Thoracic aorta (tissue), 2 donors: ENCODE measurements at places on chromosomes 11 and 22.

GRCh38 chr22:39449708-39450107 lies 7.1 kb upstream of the MGAT3 start:
- DNase-seq, result no peak

- DNase-seq, result no peak
These were observed 736.5 kb downstream of the DLG2 start for GRCh38 chr11:84890676-84891075.

- no peak for DNase-seq
These were observed 341.9 kb upstream of the B3GAT1 start for GRCh38 chr11:134753771-134754520.

GRCh38 chr11:117313828-117314768 lies 2.0 kb downstream of the BACE1 start:
- DNase-seq, result no peak

GRCh38 chr11:16780146-16780545 lies 41.7 kb downstream of the C11orf58 start:
- DNase-seq, result no peak

DNA sequence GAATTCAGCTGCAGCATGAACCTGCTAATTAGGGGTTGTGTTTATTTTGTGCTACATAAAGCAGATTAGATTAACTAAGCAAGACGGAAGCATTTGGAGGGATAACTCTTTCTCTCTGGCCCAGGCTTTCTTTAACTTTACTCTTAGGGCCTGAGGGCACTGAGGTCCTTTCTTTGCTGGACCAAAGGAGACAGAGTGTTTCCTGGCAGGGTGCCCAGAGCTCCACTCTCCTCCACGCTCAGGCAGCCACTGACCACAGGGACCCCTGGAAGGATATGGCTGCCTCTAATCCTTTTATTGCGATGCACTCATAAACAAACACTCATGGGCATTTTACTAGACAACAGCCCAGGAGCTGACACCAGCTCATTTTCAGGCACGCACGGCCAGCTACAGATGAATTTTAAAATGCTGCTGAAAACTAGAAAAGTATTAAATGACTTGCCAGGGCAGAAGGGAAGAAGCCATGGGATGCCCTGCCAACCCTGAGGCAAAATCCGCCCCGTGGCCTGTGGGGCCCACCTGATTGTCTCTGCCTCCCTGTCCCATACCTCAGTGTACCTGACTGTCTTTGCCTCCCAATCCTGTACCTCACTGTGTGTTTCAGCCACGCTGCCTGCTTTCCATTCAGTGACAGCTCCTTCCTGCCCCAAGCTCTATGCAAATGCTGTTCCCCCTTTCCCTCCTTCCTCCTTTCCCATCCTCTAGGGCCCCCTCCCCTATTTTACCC lies 192.6 kb upstream of the NAV2 start:
- DNase-seq, result no peak

DNA sequence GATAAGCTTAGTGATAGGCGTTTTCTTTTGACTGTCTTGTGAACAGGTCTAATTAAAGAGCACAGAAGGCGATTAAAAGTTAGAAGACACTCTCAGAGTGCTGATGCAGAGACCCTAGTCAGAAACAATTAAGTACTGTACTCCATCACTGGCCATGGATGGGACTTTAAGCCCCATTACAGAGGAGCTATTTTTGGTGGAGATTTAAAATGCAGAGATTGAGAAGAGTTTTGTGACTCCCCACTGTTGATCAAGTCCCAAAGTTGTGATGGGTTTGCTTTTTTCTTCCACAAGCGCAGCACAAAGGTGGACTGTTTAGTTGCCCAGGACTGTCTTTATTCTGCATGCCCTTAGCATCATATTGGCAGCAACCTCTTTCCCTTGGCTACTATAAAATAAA lies 978 bp downstream of the LUZP2 start:
- DNase-seq, result no peak

- no peak for DNase-seq
These were observed 154.2 kb upstream of the NAV2 start for GRCh38 chr11:19558189-19558986.

- DNase-seq, result no peak
These were observed 67.8 kb downstream of the DEPDC5 start for GRCh38 chr22:31821572-31821971.

DNA sequence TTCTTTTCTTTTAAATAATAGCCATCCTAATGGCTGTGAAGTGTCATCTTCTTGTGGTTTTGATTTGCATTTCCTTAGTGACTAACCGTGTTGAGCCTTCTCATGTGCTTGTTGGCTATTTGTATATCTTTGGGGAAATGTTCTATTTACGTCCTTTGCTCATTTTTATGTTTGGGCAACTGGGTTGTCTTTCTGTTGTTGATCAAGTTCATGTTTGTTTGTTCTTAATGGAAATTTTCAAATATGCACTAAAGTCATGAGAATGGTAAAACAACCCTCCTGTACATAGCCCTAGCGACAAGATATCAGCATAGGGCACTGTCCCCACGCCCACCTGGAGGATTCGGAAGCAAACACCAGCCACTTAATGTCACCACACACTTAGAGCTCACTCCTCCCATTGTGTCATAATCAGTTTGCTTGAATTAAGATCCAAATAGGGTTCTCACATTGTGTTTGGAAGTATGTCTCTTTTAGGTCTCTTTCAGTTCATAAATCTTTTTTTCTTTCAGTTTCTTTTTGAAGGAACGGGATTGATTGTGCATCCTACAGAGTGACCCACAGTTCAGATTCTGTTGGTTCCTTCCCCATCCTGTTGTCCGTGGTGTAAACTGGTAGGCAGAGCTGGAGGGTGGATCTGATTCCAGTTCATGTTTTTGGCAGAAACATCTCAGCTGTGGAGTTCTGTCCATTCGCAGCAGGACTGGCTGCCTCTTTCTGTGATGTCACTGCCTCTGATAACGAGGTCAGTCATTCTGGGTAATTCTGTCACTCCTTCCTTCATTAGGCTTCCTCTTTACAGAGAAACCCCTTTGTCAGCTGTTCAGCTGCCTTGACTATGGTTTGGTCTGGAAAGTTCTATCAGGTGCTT lies 26.4 kb upstream of the ADORA2A start:
- DNase-seq, result no peak

DNA sequence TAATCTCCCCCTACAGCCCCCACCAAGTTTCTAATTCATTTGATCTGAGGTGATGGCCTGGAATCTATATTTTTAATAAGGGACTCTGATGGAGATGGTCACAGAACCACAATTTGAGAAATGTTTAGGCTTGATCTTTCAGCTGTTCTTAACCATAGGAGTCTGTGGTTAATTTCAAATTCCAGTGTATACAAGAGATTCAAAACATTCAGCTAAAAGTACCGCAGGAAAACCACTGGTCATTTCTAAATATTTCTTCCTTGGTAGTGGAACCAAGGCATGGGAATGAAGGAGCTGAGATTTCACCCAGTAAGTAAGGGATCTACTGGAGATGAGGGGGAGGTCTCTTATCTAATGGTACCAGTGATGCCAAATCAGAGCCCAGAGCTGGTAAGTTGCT lies 18.3 kb upstream of the GALNT18 start:
- DNase-seq, result no peak

DNA sequence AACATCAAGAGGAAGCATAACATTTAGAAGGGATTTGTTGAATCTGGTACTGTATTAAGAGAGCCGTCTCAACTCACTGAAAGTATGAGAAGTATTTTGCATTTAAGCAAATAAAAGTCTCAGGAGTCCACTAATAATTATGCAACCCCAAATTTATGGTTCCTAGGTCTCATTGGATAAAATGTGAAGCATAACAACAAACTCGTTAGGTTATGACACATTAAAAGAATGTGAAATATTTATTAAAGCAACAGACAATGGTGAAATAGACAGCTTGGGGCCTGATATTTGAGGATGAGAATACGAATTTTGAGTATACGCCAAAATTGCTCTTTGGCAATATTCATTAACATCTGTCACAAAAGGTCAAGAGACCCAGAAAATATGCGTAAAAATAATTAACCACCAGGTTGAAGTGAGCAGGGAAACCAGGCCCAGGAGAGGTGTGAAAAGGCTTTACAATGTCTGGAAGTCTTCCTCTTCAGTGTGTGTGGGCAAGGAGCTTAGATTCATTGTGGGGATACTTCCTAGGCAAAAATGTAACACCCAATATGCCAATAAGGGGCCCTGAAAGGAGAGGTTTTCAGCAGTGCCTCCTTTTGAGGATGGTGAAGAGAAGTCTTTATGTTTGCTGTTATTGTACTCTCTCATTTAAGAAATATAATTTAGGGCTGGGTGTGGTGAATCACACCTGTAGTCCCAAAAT lies 89.2 kb downstream of the FDX1 start:
- no peak for DNase-seq

- no peak for DNase-seq
These were observed 64.3 kb upstream of the ZC3H12C start for GRCh38 chr11:110028921-110029320.

GRCh38 chr22:23403720-23404688 lies 176.1 kb downstream of the IGLL1 start:
- no peak for DNase-seq

DNA sequence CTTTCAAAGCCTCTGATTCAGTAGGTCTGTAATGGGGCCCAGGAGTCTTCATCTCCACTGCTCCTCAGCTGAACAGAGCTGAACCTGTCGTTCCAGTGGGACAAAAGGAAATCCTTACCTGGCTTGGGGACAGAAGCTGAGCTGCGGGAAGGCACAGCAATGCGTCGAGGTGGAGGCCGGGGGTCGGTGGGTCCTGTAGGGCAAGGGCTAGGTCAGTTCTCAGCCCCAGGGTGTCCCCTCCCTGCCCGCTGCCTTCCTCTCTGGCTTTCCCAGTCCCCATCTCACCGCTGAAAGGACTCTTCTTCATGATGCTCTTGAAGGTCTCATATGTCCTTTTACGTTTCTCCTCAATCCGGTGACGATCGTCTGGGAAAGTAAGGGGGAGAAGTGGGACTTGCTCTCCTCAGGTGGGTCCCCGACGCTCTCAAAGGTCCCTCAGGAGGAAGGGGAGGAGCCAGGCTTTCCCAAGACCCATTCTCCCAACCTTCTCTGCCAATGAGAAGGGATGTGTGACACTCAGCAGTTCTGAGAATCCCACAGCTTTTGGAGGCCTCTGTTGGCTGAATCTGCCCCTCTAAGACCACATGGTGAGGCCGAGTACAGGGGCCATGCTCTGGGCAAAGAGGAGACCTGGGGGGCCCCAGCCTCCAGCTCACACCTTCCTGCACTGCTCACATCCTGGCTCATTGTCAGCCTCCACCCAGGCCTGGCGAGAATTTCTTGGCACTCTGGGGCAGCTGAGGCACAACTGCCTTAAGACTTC lies 7.0 kb downstream of the RELA start:
- no peak for DNase-seq

DNA sequence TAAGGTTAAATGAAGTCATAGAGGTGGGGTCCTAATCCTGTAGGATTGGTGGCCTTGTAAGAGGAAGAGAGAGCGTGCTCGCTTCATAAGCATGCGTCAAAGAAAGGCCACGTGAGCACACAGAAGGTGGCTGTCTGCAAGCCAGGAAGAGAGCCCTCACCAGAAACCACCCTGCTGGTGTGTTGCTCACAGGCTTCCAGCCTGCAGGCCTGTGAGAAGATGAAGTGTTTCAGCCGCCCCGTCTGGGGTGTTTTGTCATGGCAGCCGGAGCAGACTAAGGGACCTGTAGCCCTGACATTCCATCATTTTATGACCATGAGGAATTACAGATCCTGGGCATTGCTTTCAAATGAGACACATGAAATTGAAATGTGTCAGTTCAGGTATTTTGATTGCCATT lies 32.4 kb downstream of the AP2A2 start:
- DNase-seq, result no peak

DNA sequence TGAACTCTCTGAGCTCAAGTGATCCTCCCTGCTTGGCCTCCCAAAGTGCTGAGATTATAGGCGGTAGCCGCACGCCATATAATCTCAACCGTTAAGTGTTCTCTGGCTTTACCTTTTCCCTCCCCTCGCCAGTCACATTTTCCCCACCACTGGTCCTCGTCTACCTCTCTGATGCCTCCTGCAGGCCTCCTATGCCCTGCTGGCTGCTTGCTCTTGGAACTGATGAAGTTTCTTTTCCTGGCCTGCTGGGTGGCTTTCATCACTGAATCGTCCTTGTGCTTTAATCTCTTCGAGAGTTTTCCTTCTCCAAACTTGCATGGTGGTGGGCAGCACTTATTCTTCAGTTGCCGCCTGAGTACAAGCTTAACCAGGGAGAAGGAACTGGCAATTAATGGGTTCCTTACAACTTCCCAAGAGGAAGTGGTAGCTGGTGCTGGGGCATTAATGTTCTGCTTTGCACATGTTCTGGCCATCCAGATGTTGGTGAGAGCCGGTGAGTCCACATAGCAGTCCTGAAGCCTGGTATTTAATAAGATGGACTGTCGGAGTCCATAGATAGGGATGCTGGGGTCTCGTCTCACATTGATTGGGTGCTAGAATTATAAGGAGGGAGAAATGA lies 1.3 kb downstream of the C22orf31 start:
- DNase-seq, result no peak

DNA sequence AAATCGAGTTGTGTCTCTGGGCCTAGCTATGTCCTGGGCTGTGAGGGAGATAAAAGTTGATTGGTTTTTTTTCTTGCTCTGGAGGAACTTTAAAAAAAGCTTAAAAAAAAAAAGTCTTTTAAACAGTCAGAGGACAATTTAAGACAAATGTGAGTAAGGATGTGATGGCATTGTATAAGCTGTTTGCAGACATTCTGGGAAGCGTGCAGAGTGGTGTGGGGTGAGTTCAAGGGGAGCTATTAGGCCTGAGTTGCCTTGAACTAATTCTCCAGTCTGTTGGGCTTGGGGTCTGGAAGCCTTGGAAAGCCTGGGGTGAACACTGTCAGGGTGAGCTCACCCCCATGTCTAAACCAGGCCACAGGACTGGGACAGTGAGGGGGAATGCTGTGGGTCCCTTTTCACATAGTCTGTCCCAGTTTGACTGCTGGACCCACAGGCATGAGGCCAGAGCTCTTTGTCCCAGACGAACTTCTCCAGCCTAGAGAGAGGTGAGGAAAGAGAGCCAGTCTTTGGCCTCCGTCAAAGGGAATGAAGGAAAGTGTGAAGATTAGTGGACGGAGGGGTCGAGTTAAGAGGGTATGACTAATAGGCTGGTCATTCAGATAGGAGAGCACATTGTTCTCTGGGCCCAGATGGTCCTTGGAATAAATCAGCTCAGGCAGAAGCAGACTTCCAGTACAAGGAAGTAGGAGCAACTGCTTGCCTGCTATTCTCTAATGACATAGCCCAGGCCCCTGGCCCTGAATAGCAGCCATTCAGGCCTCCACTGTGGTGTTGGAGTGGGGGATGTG lies 76.4 kb upstream of the NNMT start:
- DNase-seq, result no peak
